ENCODE measurements at places on chromosomes 1 and 21.

DNA sequence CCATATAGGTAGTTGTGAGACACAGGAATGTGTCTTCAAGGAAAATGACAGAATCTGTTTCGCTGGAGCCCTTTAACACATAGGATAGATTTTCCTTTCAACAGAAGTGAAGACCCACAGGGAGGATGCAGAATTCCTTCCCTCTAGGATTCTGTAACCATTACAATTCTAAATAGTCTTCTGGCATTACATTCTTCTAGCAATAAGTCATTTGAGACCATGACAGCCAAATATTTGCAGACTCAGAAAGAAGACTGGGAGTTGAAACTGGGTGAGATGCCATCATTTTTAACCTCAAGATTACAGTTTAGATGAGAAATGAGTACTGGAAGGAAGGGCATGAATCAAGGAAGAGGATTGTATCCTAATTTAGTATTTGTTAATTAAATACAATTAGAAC is 61.6 kb downstream of the ZBTB18 start:
- DNase-seq: no peak

GRCh38 chr1:116807394-116808199 is 53.4 kb downstream of the CD2 start:
- DNase-seq: no peak

DNA sequence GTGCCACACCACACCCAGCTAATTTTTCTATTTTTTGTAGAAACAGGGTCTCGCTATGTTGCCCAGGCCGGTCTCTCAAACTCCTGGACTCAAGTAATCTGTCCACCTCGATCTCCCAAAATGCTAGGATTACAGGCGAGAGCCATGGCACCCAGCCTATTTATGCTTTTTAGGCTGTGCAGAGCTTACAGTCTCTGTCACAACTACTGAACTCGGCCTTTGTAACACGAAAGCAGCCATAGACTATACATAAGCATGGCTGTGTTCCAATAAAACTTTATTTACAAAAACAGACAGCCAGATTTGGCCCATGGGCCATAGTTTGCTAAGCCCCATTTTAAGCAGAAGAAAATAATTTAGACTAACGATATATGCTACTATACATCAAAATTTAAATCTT is 54.4 kb downstream of the NID1 start:
- DNase-seq: no peak

DNA sequence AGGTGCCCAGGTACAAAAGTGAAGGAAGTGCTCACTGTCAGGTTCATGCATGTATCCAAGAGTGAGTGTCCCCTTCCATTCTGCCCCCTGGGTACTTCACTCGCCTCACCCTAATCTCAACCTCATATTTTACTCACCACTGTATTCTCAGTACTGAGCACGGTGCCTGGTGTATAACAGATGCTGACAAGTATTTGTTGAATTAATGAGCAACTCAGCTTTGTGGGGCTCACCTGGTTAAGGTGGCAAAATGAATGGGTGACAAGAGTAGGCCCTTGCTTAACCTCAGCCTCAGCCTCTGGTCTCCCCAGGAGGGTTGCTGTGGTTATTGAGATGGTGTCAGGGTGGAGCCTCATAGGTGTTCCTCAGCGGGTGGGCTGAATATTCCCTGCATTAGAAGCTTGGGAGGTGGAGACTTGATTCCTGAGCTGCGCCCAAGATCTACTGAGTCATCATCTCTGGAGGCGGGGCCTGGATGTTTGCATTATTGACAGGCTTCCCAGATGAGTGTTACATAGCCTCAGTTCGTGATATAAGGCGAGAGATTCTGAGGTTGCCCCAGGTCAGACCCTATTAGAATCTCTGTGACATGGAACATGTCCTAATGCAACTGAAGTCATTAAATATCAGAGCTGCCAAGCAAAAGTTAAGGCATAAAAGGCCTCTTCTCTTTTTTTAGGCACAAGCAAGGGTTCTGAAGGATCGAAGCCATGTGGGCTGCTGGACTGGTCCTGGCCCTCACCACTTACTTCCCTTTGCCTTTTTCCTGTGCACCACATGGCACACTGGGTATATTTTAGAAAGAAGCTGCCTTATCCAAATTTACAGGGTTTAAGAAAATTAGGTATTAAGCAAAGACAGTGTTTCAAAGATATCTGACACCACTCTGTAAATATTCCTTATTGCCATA is 39.2 kb downstream of the SYT6 start:
- DNase-seq: no peak

DNA sequence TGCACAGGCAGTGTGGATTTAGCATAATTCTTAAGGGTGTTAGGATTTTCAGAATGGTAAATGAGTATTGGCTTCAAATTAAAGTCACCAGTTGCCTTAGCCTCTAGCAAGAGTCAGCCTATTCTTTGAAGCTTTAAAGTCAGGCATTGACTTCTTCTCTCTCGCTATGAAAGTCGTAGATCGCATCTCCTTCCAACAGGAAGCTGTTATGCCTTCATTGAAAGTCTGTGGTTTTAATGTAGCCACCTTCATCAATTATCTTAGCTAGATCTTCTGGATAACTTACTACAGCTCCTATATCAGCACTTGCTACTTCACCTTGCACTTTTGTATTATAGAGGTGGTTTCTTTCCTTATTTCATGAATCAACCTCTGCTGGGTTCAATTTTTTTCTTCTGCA is 320.2 kb downstream of the PTPRC start:
- DNase-seq: no peak

GRCh38 chr1:119909890-119910596 is 13.7 kb upstream of the ADAM30 start:
- DNase-seq: no peak

GRCh38 chr1:176243746-176244145 is 36.7 kb upstream of the COP1 start:
- no peak for DNase-seq

DNA sequence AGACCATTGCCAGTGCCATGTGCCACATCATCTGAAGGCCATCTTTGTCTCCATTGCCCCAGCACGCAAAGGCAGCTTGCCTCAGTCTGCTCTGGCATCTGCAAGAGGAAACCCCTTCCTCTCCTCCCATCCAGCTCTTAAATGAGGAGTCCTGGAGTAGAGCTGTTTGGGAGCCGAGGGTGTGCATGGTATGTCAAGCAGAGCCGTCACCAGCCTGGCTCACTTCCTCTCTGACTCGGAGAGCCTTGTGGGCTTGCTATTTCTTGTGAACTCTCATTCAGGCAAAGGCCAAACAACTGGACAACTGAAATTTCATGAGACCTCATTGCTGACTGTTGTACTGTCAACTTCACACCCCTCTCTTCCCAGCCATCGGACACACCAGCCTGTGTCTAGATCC is 143.9 kb downstream of the SIPA1L2 start:
- DNase-seq: no peak

- peak; percentile 20 for DNase-seq
Observed at GRCh38 chr1:5509664-5510452, 482.4 kb downstream of the NPHP4 start.

DNA sequence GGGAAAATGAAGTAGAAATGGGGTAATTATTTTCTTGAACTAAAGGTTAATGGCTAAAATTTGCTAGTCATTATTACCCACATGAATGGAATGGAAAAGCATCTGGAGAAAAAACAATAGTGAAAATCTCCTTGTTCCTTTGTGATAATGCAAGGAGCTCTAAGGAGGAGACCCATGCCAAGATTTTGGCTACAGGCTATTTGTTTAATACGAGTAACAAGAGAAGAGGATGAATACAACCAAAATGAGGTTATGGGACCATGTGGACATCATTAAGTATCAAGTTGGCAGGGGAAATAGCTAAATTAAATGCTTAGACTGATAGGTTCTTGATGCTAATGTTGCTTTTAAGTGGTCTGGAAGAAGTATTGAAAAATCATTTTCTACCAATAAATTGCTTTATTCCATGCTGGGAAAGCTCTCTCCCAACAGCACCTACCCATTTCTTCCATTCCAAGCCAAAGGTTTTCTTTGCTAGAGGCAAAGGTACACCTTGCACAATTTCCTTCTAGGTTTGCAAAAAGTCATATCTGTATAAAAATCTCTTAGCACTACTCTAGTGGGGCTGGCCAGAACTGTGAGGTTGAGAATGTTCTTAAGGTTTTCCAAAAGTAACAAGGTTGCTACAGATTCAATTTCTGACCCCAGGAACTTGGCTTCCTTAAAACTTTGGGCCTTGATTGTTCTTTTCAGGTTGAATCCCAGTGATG is 100.2 kb downstream of the SMYD2 start:
- DNase-seq: no peak

- DNase-seq: no peak
Observed at GRCh38 chr1:28506907-28507246, 1.0 kb downstream of the RCC1 start.

DNA sequence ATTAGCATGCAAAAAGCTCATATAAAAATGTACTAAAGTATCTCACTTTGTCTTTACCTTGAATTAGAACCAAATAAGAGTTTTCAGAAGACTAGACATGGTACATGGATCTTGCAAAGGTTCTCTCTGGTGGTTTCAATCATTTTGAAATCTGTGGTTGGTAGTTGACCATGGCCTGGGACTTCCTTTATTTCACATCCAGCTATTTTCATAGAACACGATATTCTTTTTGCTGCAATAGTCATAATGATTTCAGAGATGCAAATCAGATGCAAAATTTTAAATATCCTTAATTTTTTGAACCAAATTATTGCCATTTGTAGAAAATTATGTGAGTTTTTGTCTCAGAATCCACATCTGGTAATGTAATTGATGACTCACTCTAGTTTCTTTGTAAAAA is 375.1 kb upstream of the ZP4 start:
- no peak for DNase-seq

DNA sequence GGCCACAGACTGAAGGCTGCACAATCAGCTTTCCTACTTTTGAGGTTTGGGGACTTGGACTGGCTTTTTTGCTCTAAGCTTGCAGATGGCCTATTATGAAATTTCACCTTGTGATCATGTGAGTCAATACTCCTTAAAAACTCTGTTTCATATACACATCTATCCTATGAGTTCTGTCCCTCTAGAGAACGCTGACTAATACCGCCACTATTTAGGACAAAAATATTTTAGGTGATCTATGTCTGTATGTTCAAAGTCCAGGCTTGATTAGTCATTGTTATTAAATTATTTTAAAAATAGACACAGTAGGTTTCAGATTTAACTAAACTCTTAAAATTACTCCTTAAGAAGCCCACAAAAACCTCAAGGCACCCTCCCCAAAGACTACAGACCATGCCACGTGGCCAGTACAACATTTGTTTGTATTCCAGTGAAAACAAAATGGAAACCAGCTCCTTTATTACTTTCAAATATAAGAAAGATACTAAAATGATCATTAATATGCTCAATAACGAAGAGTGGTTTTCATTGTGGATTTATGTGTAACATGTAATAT is 63.1 kb downstream of the TMPRSS15 start:
- no peak for DNase-seq

- no peak for DNase-seq
Observed at GRCh38 chr1:161932668-161933067, 91.0 kb downstream of the OLFML2B start.

DNA sequence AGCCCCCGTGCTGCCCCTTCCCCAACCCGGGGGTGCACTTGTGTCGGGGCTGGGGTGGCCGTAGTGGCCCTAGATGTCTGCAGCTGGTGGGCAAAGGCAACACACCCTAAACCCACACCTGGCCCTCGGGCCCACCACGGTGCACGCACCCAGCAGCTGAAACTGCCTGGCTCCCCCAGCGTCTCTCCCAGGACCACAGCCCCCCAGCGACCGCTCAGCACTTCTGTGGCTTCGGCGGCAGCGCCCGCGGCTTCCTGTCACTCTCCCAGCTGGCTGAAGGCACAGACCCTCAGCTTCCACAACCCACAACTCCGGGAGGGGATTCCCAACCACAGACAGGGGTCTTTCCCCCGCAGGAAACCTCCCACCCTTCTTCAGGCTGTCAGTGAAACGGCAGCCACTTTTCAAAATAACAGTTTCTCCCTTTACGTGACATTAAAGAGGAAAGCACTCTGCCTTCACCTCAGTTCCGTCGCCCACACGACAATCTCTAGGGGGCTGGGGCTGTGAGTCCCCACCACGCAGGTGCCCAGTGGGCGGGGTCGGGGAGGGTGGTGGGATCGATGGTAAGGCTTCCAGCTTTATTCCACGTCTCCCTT is 40.7 kb upstream of the COL6A2 start:
- DNase-seq: no peak

DNA sequence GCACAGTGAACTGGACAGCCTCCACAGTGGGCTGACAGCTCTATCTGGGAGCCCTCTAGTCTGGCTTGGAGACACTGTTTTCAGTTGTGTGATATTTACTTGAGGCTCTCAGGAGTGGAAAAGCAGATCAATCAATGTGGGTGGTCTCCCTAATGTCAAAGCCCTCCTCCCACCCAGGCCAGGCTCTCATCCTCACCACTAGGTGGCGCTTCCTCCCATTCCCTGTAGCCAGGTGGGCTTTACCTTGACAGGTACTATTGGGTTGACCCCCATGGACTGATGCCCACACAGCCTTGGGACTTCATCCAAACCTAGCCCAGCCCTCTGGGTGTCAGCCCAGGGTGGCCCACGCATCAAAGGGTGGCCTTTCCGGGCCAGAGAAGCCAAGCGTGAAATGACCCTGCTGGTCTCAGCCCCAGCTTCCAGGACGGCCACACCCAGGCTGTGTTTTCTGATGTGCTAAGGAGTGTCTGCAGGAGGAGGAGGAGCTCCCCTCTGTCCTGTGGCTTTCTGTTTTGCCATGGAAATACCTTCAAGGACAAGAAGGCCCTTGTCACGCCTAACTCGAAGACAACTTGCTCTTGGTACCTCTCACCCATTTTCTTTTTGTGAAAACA is 54.0 kb downstream of the CLIC6 start:
- no peak for DNase-seq

DNA sequence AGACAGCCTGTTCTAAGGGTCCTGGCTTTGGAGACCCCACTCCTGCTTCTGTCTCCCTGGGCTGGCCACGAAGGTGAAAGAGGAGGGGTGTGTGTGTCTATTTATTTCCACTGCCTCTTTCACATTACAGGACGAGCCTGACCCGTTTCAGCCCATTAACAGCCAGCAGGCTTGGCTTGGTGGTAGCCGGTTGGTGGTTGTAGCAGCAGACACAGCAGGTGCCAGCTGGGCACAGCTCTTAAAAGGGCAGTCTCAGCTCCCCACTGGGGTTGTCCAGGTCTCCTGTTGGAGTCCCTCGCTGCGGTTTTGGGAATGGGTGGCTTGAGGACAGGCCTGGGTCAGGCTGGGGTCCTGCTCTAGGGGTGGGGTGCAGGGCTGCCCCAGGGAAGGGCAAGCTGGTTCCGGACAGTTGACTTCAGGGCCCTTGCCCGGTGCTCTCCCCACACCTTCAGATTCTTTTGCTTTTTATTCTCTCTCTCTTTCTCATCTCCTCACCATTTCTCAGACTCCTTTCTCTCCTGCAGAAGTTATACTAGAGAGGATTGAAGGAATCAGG is 84.6 kb downstream of the ACTL8 start:
- DNase-seq: no peak

- DNase-seq: no peak
Observed at GRCh38 chr1:30822966-30823581, 65.5 kb upstream of the LAPTM5 start.

GRCh38 chr1:232853994-232854797 is 49.0 kb downstream of the MAP10 start:
- DNase-seq: no peak

- DNase-seq: no peak
Observed at GRCh38 chr1:61047061-61047460, 35.3 kb upstream of the NFIA start.

- DNase-seq: no peak
Observed at GRCh38 chr1:176800978-176801513, 338.1 kb downstream of the PAPPA2 start.

- DNase-seq: no peak
Observed at GRCh38 chr21:45818276-45818903, 163.2 kb upstream of the COL6A1 start.

GRCh38 chr1:170318736-170319135 is 173.0 kb downstream of the NTMT2 start:
- no peak for DNase-seq

GRCh38 chr1:180632326-180633056 is 669 bp downstream of the XPR1 start:
- peak; percentile 61 for DNase-seq
